ENCODE measurements at places on chromosomes 5 and 9.

- no peak for DNase-seq
These were observed 104.1 kb upstream of the PAPPA start for GRCh38 chr9:116049456-116049855.

GRCh38 chr5:19886123-19886917 lies 101.7 kb downstream of the CDH18 start:
- no peak for DNase-seq

GRCh38 chr5:169767938-169768337 lies 130.9 kb downstream of the DOCK2 start:
- no peak for DNase-seq

GRCh38 chr5:87114631-87115030 lies 153.1 kb upstream of the RASA1 start:
- DNase-seq = no peak

- no peak for DNase-seq
These were observed 50.4 kb downstream of the PIK3R1 start for GRCh38 chr5:68265822-68266395.

- no peak for DNase-seq
These were observed 66.2 kb downstream of the MPDZ start for GRCh38 chr9:13213337-13213736.
